ENCODE measurements at places on chromosomes 7 and 10.
A peak's percentile ranks its signal among the peaks of the same experiment; 100 is the strongest.

GRCh38 chr10:20257422-20257821, 441.2 kb downstream of the PLXDC2 start:
- DNase-seq = no peak

DNA sequence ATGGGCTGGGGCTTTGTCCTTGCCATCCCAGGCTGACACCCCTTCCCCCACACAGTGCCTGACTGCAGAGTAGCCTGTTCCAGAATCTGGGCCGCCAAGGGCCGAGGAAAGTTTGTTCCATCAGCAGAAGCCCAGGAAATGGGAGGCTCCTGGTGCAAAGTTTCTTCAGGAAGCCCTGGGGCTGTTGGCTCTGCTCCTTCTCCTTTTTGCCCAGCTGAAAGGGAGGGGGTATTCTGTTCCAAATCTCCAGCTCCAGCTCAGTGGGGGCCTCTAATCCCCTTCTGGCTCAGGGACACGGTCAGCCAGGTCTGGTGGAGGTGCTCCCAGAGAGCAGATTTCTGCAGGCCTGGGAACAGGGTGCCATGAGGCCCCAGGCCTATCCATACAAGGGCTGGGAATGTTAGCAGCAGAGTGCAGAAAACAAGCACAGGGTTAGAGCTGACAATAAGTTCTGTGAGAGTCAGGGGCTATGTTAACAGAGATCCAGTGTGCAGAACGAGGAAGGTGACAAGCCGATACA, 399.5 kb downstream of the RPS24 start:
- DNase-seq = no peak

GRCh38 chr10:77877441-77878344, 48.9 kb downstream of the DLG5 start:
- peak; percentile 85 for DNase-seq

- DNase-seq = no peak
Measured at GRCh38 chr7:104814671-104815400, 199.2 kb upstream of the KMT2E start.

- DNase-seq = no peak
Measured at GRCh38 chr7:138029126-138029525, 27.2 kb upstream of the CREB3L2 start.

Data from H1 (cell line).